H9 (cell line): ENCODE measurements at places on chromosomes 4 and X. TPM values are rescaled to one million over a fixed set of nuclear protein-coding genes. Genes with fewer than 3 reads are reported as not detected.
A peak's percentile ranks its signal among the peaks of the same experiment; 100 is the strongest.

LANCL3 gene
- 0.26 and 0.48 TPM in 2 replicates for total RNA-seq

DNA sequence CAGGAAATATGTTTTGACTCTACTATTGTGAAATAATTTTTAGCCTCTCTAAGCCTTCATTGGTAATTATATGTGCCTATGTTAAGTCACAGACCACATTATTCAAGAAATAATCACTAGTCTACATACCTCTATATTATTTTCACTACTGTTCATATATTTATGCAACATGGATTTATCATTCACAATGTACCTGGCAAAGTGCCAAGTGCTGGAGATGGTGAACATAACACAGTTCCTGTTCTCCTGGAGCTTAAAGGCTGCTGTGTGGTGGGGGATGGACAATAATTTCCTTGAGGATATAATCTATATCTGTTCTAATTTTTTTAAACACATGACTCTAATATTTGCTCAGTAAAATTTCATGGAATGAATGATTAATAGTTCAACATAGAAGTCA is 527.7 kb upstream of the CXorf51A start:
- H3K36me3 ChIP-seq: no peaks in the 10 kb centered on the region
- no peak overlapping the region for H3K27ac ChIP-seq
- no peaks in the 10 kb centered on the region for H3K27me3 ChIP-seq
- no peaks in the 10 kb centered on the region for H3K4me1 ChIP-seq
- no peak for DNase-seq

- H3K36me3 ChIP-seq: no peaks in the 10 kb centered on the region; the same call in 2 of the 3 replicates
- no peaks in the 10 kb centered on the region for H3K27me3 ChIP-seq
- H3K4me1 ChIP-seq: peaks cover 26% of the 10 kb centered on the region
- DNase-seq: no peak
Observed at GRCh38 chr4:139828966-139829664, 163.5 kb downstream of the MGST2 start.

GC gene
- total RNA-seq: 0.15 TPM in 1 of 2 replicates, not detected in the other

GRCh38 chr4:83830138-83830888 is 294.4 kb downstream of the GPAT3 start:
- no peak for DNase-seq
- H3K27ac ChIP-seq: no peak overlapping the region
- H3K36me3 ChIP-seq: no peaks in the 10 kb centered on the region
- no peaks in the 10 kb centered on the region for H3K27me3 ChIP-seq
- no peak overlapping the region for H3K4me3 ChIP-seq
- H3K4me1 ChIP-seq: no peaks in the 10 kb centered on the region

ZNF630 gene
- 1.2 and 1.5 TPM in 2 replicates for total RNA-seq

DNA sequence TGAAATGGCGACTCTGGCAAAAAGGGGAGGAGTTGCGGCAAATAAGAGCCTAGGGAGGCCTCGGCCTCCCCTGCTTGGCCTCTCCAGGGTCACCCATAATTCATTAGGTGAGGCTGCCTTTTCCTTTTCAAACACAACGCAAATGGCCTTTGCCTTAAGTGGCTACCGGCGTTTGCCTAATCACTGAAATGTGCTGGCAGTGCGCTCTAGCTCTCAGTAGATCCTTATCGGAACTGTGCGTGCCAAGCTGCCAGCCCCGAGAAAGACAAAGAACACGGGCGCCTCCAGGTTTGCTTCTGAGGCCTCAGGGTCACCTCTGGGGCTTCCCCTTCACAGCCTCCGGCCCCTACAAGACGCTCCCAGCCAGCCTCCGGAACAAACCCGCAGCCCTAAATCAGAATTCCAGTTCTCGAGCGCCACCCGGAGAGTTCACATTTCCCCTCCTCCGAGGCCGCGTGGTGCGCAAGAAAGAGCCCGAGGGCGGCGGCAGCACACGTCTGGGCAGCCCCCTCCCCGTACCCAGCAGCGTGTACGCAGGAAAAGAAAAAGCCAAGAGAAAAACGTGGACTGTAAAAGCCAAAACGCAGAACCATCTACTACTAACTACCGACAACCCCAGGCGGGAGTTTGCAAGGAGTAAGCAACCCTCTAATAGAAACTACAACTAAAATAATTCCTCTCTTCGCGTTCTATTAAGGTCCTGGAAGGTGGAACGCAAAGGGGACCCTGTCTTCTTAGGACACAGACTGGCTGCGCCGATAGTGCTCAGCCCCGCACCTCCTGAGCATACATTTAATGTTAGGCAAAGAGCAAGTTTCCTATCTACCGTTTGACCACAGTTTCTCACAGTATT is 76.5 kb upstream of the BCOR start:
- peak; percentile 68 for DNase-seq
- H3K27me3 ChIP-seq: peaks cover 21% of the 10 kb centered on the region; the same call in 1 of the 2 replicates
- peaks cover 4% of the 10 kb centered on the region; the same call in 2 of the 3 replicates for H3K36me3 ChIP-seq

ADH7 gene
- total RNA-seq: not detected in 2 replicates

DNA sequence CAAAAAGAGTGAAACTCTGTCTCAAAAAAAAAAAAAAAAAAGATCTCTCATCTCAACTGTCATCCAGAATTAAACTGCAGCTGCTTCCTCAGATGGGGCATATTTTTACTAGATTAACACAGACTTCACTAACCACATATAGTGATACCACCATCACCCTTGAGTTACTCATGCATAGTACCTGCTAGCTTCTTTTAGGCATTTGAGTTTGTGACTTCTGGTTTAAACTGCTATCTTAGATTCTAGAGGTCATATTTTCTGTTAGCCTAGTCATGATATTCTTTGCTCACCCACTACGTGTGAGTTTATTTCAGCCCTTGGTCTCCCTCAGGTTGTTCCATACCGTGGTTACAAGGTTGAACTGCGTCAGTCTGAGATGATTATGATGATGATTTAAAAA is 154.9 kb upstream of the BMP3 start:
- H3K27ac ChIP-seq: no peak overlapping the region
- no peak for DNase-seq
- no peaks in the 10 kb centered on the region for H3K36me3 ChIP-seq
- H3K27me3 ChIP-seq: no peaks in the 10 kb centered on the region
- no peaks in the 10 kb centered on the region for H3K4me1 ChIP-seq

DNA sequence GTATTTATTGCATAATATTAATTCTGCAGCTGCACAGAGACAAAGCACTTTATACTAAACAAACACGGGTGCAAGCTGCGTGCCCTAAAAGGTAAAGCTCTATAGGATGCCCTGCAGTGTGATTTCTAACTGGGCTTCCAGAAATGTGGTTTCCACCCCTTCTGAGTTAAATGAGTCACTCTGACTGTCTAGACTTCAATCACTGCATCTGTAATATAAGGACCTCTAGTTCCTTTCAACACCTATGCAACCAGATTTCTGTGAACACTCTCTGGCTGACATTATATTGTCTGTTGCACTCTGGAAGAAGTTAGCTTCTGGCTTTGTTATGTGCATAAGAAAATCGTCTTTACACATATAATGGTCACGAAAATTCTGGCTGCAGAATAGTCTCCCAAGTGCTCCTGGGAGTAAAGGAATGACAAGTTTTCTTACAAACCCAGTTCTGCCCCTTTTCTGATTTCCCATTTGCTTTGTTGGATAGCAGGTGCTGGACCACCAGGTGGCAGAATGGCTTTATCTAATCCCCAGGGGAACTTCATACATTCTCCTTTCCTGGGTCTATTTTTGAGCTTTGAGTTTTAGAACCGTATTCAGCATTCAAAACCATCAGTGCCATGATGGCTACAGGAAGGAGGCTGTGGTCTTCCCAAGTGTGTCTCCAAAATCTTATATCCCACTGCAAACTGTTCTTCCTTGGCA is 842.2 kb downstream of the STIM2 start:
- no peak overlapping the region for H3K27ac ChIP-seq
- no peak overlapping the region for H3K4me3 ChIP-seq
- H3K4me1 ChIP-seq: peaks cover 4% of the 10 kb centered on the region
- no peaks in the 10 kb centered on the region for H3K36me3 ChIP-seq
- DNase-seq: peak; percentile 36
- no peaks in the 10 kb centered on the region for H3K27me3 ChIP-seq

RADX gene
- total RNA-seq: 1.5 and 1.6 TPM in 2 replicates

GRCh38 chr4:1599026-1599481 is 85.1 kb downstream of the FAM53A start:
- H3K4me3 ChIP-seq: no peak overlapping the region
- H3K4me1 ChIP-seq: no peaks in the 10 kb centered on the region
- H3K27me3 ChIP-seq: no peaks in the 10 kb centered on the region
- DNase-seq: no peak
- no peaks in the 10 kb centered on the region for H3K36me3 ChIP-seq
- H3K27ac ChIP-seq: no peak overlapping the region

PPP2R2C gene
- total RNA-seq: 8.1 and 8.6 TPM in 2 replicates

DNA sequence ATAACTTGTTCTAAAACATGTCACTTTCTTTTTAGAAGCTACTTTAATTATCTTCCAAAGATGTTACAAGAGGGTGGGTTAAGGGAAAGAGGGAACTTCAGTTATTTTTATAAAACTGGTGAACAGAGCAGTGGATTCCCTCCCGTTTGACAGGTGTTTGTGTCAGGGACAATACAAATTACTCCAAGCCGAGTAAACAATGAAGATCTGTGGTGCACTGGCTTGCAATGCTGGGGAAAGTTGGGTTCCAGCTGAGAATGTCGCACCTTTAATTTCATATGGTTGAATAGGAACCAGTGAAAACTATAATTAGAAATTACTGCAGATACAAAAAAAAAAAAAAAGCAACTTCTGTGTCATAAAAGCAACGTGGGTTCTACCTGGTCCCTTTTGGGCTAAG is 98.6 kb upstream of the TTC29 start:
- no peak overlapping the region for H3K27ac ChIP-seq
- no peak overlapping the region for H3K4me3 ChIP-seq
- no peaks in the 10 kb centered on the region for H3K36me3 ChIP-seq
- no peaks in the 10 kb centered on the region for H3K4me1 ChIP-seq
- H3K27me3 ChIP-seq: no peaks in the 10 kb centered on the region

- H3K4me1 ChIP-seq: no peaks in the 10 kb centered on the region; the same call in 1 of the 2 replicates
- H3K4me3 ChIP-seq: no peak overlapping the region
- H3K36me3 ChIP-seq: peaks cover 26% of the 10 kb centered on the region
- no peak overlapping the region for H3K27ac ChIP-seq
- H3K27me3 ChIP-seq: no peaks in the 10 kb centered on the region
Observed at GRCh38 chrX:47148946-47149345, 3.9 kb downstream of the RBM10 start.

DNA sequence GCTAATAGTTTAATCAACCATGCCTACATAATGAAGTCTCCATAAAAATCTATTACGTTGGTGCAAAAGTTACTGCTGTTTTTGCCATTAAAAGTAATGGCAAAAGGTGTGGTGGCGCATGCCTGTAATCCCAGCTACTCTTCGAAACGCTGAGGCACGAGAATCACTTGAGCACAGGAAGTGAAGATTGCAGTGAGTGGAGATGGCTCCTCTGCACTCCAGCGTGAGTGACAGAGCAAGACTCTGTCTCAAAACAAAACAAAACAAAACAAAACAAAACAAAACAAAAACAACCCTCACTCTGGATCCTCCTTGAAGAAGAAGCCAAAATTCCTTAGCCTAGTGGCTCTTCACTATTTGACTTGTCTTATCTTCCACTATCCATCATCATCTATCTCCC is 78.0 kb downstream of the MSN start:
- H3K4me1 ChIP-seq: no peaks in the 10 kb centered on the region
- H3K27ac ChIP-seq: no peak overlapping the region

GRCh38 chr4:181822005-181822375 is 421.2 kb upstream of the TENM3 start:
- H3K4me3 ChIP-seq: no peak overlapping the region
- no peak for DNase-seq
- H3K4me1 ChIP-seq: peaks cover 7% of the 10 kb centered on the region; the same call in 1 of the 2 replicates
- H3K27ac ChIP-seq: no peak overlapping the region

FHDC1 gene
- 19.7 and 19.9 TPM in 2 replicates for total RNA-seq

GRCh38 chrX:149871940-149872339 is 9.0 kb upstream of the MAGEA8 start:
- H3K27ac ChIP-seq: no peak overlapping the region
- H3K4me3 ChIP-seq: no peak overlapping the region
- no peaks in the 10 kb centered on the region; the same call in 1 of the 2 replicates for H3K4me1 ChIP-seq
- DNase-seq: peak; percentile 62
- no peaks in the 10 kb centered on the region for H3K27me3 ChIP-seq
- H3K36me3 ChIP-seq: no peaks in the 10 kb centered on the region; the same call in 1 of the 2 replicates

DNA sequence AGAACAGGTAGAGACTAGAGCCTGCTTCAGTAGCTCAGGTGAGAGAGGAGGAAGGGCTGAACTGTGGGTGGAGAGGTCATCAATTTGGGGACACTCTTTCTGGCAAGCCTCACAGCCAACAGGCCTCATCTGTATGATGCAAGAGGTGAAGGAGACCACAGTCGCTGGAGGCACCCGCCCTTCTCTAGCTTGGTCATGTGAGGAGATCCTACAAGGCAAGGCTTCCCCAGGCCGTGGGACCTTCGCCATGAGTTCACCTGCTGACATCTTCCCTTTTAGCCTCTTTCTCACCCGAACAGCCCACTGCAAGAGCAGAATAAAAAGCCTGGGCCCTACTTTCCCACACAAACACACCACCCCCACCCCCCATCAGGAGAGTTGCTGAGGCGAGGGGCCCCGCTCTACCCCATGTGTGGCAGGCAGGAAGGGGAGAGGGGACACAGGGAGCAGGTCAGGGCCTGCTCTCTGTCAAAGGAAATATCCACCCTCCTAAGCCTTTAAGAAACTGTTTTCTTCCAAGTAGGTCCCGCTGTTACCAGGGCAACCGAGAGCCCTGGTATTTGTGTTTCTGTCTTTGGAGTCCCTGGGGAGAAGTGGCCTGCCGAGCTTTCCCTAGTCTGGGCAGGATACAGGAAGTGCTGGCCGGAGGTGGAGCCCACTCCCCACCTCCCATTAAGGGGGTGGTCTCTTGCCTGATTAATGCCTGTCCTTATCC is 8.1 kb downstream of the RTL5 start:
- H3K27ac ChIP-seq: peak overlapping the region; percentile 84
- H3K36me3 ChIP-seq: no peaks in the 10 kb centered on the region
- H3K27me3 ChIP-seq: no peaks in the 10 kb centered on the region

DNA sequence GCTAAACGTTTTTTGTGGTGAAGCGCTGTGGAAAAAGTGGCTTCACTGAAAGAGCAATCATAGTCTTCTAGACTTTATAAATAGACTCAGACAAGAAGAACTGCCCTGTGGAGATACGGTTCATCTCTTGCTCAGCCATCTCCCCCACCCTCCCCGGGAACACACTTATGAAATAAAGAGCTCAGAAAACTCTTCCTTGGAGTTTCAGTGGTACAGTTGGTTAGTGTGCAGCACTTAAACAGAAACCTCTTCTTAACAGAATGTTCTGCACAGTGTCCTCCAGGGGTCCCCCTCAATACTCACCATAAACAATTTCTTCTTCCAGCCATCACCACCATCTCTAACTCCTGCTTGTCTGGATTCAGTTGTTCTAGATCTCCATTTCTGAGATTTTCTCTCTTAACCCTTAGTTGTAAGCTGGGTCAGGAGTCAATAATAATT is 313.0 kb downstream of the ARHGAP10 start:
- no peak for DNase-seq
- H3K4me1 ChIP-seq: no peaks in the 10 kb centered on the region
- no peak overlapping the region for H3K4me3 ChIP-seq
- no peaks in the 10 kb centered on the region for H3K36me3 ChIP-seq
- no peaks in the 10 kb centered on the region; the same call in 1 of the 2 replicates for H3K27me3 ChIP-seq

DNA sequence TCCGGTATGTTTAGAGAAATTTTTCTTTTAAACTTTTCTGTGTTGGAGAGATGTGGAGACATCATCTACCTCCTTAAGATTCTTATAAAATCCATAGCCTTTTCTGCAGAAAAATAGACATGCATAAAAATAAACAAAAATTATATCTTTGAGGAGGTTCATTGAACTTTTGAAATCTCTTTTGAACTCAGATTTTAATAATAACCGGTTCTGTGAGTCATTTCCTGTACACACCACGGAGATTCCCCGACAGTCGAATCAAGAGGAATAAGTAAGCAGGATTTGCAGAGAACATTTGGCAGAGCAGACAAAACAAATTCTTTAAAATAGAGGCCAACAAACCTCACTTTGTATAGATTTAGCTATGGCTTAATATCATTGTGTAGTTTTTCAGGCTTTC is 918.7 kb upstream of the POU3F4 start:
- DNase-seq: no peak
- no peak overlapping the region for H3K27ac ChIP-seq
- H3K4me1 ChIP-seq: no peaks in the 10 kb centered on the region
- H3K36me3 ChIP-seq: no peaks in the 10 kb centered on the region
- no peaks in the 10 kb centered on the region for H3K27me3 ChIP-seq
- H3K4me3 ChIP-seq: no peak overlapping the region
